ENCODE measurements at places on chromosomes 3 and 15. TPM values are rescaled to one million over a fixed set of nuclear protein-coding genes. Genes with fewer than 3 reads are reported as not detected.

DNA sequence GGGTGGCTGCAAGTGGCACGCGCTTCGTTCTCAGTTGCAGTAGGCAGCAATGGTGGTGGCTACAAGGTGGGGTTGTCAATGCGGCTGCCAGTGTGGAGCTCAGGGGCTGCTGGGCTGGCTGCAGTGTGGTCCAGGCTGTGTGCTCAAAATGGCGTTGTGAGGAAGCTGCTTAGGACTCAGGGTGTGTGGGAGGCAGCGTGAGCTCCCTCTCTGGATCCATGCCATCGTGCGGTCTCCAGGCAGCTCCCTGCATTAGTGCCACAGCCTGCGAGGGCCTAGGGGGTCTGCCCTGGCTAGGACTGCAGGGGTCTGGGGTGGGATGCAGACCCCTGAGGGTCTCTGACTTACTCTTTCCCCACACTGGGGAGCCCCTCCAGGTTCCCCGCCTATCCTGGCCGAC lies 397.2 kb downstream of the OCA2 start:
- no peak for DNase-seq

GRCh38 chr3:66655044-66655443 lies 154.2 kb upstream of the LRIG1 start:
- DNase-seq, result no peak

GRCh38 chr3:49022688-49023171 lies 809 bp downstream of the NDUFAF3 start:
- DNase-seq, result no peak

DNA sequence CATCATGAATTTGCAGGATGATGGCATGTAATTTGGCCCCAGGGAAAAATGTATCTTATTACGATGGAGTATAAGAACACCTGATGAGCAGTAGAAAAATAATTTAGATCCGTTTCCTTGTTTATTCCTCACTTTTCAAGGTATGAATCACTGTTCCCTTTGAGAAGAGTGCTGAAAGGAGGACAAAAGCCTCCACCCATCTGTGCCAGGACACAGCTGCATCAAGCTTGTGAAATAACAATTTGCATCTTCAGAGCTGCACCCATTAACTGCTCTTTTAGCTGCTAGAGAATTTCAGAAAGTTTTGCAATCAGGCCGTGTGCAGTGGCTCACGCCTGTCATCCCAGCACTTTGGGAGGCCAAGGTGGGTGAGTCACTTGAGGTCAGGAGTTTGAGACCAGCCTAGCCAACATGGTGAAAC lies 9.6 kb downstream of the CLDND1 start:
- no peak for DNase-seq

GRCh38 chr3:26307192-26307591 lies 315.4 kb upstream of the LRRC3B start:
- no peak for DNase-seq

- peak; percentile 69 for DNase-seq
Measured at GRCh38 chr3:49900491-49901153, 3.1 kb downstream of the MST1R start.

- no peak for DNase-seq
Measured at GRCh38 chr3:193446965-193447602, 68.5 kb upstream of the ATP13A5 start.

DNA sequence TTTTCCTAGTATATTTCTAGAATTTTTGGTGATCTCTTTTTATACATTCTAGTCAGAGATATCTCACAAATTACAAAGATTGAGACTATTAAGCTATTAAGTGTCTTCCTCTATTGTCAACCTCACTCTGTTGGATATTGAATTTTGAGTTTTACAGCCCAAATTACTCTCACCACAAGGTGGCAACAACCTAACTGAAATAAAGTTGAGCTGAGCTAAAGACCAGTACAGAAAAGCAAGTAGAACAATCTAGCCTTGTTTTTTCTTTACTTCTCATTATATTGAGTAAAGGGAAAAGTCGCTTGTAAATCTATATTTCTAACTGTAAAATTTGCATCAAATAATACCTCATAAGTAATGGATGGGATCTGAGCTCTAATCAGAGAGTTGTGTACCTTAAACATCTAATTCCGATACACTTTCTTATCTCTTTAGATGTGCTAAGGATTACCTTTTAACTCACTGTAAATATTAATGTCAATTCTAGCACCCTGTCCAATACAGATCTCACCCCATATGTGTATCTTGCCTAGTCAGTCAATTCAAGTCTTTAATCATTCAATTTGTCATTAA lies 13.6 kb upstream of the COMMD2 start:
- DNase-seq, result no peak

DNA sequence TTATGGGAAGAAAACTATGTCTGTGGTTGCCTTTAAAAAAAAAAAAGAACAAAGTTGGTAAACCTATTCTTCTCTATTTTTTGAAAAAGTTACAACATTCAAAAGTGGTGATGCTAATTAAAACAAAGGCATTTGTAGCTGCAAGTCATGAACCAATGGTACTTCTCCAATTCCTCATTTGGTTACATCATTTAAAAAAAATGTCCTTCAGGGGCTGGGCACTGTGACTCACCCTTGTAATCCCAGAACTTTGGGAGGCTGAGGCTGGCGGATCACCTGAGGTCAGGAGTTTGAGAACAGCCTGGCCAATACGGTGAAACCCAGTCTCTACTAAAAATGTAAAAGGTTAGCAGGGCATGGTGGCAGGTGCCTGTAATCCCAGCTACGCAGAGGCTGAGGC lies 574.6 kb downstream of the VGLL3 start:
- DNase-seq, result no peak

DNA sequence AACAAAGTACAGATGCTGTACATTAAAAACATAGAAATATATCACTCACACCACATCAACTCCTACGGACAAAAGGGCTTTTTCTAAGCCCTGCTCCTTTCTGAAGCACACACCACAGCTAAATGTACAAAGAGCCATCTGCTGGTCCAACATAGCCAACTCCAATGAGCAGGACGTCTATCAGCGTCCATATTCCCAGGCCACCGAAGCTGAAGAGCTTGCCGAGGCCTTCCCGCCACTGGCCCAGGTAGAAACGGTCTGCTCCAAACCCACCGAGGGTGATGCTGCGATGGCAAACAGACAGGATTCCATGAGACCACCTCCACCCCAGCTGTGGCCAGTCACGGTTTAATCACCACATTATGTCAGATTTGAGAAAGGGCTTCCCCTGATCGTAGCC lies 9.8 kb downstream of the TM2D3 start:
- DNase-seq, result no peak

- DNase-seq, result no peak
Measured at GRCh38 chr3:70808881-70809280, 496.4 kb upstream of the MDFIC2 start.

DNA sequence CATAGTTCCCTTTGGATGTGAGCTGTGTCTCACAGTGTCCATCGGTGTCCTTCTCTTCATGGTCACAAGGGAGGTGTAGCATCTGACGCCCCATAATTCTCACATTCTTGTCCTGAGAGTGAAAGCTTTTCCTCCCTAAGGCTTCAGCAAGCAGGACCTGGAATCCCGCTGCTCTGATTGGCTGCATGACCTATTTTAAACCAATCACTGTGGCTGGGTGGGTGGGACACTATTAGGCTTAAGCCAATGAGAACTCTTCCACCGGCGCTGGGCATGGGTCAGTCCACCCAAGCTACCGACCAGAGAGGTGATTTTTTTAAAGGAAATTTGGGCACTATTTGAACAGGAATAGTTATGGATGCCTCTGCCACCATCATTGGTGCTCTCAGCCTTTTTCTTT lies 385.9 kb downstream of the MFSD1 start:
- DNase-seq, result no peak

DNA sequence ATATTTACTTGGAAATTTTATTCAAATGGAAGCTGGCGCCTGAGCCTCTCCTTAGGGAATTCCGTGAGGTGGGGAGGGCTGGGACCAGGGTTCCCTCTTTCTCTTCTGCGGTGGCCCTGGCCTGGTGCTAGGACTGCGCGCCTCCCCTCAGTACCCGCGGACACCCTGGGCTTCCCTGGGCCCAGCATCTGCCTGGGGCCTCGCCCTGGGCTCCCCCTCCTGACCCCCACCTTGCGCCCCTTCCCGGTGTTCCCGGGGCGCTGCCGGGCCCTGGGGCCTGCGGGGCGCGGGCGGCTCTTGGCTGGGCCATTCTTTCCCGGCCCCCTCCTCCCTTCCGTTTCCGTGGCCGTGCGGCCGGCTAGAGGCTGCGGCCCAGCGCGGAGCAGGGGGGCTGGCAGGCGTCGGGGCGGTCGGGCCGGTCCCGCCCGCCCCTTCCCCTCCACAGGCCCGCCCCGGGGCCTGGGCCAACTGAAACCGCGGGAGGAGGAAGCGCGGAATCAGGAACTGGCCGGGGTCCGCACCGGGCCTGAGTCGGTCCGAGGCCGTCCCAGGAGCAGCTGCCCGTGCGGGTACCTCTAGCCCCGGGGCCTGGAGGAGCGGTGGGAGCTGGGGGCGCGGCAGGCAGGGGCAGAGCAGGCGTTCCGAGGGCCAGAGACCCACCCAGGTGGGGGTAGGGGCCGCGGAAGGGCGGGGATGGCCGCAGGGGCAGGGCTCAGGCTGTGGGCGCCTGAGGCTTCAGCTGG lies at the start of gene FES:
TSS of gene FES (plus strand) at position 529 of the 743 bp plus-strand sequence. CDS start 542 bp downstream, outside the sequence.
- peak; percentile 87 for DNase-seq

The C3orf20 gene
- not detected for polyA plus RNA-seq

The CPN2 gene
- polyA plus RNA-seq, result 0.14 TPM
